ENCODE measurements at places on chromosomes 1 and 21.

GRCh38 chr1:226061841-226062557, 517 bp upstream of the H3-3A start:
- peak; percentile 46 for DNase-seq

GRCh38 chr21:36021251-36021837, 39.0 kb downstream of the SETD4 start:
- DNase-seq: no peak

DNA sequence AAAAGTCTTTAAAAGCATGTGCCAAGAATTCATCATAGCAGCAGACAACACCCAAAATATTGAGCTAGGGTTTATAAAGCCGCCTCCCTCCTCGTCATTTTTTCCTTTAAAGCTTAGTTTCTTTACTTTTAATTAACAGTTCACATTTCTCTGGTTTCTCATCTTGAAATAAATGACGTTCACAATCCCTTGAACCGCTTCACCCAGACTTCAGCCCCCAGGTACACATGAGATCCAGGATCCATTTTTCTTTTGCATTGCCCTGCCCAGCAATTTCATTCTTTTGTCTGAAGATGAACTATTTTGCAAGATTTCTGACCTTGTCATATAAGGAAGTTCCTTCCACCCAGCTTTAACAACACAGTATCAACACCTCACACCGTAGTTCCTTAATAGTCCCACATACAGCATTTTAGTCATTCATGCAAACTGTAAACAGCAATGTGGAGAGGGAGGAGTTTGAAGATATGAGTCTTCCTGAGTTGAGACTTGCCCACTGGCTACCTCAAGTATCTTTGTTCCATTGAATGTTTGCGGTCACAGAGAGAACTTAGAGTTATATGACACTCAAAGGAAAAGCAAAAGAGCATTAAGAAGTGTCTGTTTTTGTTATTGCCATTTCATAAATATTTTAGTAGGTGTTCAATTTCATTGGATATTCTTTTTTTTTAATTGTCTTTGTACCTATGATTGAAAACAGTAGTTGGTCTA, 35.3 kb upstream of the CACYBP start:
- peak; percentile 90 for DNase-seq

DNA sequence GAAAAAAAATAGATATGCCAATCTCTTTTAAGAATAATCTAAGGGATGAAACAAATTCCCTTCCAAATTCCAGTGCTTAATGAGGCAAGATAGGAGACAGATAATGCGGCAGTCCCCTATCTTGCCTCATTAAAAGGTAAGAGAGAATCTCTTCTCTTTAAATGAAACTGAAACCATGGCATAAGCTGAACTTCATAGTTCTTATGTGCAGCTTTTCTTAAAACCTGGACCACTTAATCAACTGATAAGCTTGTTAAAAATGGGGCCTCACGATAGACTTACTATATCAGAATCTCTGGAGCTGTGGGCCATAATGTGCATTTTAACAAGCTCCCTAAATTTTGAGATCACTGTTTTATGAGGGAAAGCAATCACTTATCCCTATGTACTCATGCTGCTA, 79.2 kb downstream of the NIBAN1 start:
- DNase-seq: no peak

- no peak for DNase-seq
Observed at GRCh38 chr1:68812333-68812732, 315.5 kb upstream of the DEPDC1 start.

- no peak for DNase-seq
Observed at GRCh38 chr1:54188291-54188690, 11.5 kb downstream of the CYB5RL start.

DNA sequence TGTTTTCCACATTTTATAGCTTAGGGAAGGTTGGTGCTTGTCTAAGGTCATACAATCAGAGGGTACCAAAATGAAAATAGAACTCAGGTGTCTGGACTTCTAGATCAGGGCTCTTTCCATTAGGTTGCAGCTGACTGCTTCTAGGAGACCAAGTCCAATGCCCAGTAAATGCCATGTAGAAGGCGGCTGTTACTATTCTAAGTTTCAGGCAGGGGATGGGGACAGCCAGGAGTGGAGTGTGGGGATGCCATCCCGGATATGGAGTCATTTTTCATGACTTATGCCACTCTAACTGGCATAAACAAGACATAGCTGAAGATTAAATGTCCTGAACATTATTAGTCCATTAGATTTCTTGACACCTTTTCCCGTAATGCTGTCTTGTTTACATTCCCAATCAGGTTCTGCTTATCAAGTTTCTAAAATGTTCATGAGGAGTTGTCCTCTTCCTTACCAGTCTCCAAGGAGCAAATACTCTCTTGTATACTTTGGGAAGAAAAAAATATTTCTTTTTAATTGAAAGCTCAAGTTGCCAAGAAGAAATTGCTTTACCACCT, 31.5 kb downstream of the XCL1 start:
- no peak for DNase-seq

GRCh38 chr1:100835866-100836842, 58.5 kb downstream of the EXTL2 start:
- DNase-seq: no peak

GRCh38 chr1:222547944-222548671, at the start of gene HHIPL2:
HHIPL2 (minus strand) TSS chr1:222548104; CDS start chr1:222548044, 60 bp downstream.
- DNase-seq: no peak

DNA sequence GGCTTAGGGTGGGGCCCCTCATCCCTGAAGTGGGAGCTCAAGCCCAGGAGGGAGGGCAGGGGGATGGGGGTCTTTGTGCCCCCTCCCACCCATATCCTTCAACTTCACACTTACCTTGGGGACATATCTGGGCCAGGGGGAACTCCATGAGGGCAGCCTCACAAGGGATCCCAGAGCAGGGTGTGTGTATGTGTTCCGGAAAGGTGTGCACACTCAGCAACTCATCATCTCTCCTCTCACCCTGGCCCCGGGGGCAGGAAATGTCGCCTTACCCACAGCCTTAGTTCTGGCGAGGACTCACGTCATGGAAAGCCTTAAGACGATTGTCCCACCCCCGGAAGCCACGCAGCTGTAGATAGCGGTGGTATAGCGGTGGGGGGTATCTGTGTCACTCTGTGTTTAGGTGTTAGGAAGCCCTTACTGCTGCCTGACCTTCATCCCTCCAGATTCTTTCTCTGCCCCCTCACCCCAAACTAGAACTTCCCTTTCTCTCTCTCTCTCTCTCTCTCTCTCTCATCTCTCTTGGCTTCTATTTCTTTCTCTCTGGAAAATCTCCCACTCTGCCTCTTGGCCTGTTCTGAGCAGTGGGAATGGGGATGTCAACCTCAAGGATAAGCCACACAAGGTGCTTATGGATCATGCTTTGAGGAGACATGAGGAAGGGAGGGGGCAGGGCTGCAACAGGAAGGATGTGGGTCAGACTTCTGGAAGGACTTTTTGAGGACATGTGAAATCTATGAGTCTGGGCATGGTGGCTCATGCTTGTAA, at the start of gene SH2D2A:
Gene SH2D2A (minus strand): TSS at position 288 of the 768 bp plus-strand sequence. CDS start 140 bp downstream, at position 148.
- DNase-seq: peak; percentile 99

- no peak for DNase-seq
Observed at GRCh38 chr1:2145946-2146835, 48.4 kb downstream of the FAAP20 start.

DNA sequence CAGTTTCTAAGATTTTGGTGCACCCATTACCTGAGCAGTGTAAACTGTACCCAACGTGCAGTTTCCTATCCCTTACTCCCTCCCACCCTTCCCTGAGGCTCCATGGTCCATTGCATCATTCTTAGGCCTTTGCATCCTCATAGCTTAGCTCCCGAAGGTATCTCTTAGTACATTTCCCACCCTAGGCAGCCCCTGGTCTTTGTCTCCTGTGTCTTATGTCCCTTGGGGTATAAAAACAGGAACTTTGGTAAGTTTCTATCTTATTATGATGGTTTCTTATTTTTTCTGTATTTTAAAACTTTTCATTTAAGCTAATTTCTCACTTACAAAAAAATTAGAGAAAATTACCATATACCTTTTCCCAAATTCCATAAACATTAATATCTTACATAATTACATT, 78.1 kb downstream of the URB2 start:
- no peak for DNase-seq

DNA sequence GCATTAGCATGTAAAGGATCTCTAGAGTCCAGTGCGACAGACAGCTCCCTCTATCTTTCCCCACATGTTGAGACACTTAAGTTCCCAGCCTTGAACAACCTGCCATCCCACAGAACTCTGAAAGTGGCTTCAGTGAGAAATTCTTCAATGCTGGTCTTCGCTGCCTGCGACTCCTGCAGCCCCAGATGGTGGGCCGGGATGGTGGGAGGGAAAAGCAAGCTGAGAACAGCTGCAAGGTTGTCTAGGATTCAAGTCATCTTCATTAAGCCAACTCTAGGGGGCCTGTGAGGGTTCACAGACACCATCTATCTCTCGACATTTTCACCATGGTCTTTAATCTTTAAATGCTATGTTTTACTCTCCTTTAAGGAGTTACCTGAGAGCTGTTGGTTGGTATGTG, 185.5 kb upstream of the C1orf174 start:
- DNase-seq: no peak

- DNase-seq: no peak
Observed at GRCh38 chr1:193846876-193847604, 660.6 kb upstream of the B3GALT2 start.

GRCh38 chr21:31260790-31261189, 83.3 kb downstream of the TIAM1 start:
- DNase-seq: no peak

- DNase-seq: no peak
Observed at GRCh38 chr21:37849506-37850102, 66.7 kb downstream of the KCNJ6 start.

DNA sequence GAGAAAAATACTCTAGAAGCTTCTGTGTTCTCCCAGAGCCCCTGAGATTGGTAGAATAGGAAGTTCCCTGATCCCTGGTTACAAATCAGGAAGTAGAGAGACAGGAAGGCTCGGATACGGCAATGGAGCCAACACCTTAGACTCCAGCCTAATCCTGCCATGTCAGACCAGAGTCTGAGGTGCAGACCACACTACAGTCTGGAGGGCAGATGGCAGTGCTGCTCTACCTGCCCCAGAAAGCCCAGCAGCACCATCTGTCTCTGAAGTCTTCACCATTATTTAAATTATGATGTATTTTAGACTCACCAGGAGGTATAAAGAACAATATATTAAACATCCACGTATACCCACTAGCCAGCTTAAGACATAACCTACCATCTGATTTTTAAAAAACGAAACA, 93.0 kb downstream of the MTR start:
- no peak for DNase-seq

- no peak for DNase-seq
Observed at GRCh38 chr1:79603843-79604242, 597.3 kb upstream of the ADGRL4 start.

DNA sequence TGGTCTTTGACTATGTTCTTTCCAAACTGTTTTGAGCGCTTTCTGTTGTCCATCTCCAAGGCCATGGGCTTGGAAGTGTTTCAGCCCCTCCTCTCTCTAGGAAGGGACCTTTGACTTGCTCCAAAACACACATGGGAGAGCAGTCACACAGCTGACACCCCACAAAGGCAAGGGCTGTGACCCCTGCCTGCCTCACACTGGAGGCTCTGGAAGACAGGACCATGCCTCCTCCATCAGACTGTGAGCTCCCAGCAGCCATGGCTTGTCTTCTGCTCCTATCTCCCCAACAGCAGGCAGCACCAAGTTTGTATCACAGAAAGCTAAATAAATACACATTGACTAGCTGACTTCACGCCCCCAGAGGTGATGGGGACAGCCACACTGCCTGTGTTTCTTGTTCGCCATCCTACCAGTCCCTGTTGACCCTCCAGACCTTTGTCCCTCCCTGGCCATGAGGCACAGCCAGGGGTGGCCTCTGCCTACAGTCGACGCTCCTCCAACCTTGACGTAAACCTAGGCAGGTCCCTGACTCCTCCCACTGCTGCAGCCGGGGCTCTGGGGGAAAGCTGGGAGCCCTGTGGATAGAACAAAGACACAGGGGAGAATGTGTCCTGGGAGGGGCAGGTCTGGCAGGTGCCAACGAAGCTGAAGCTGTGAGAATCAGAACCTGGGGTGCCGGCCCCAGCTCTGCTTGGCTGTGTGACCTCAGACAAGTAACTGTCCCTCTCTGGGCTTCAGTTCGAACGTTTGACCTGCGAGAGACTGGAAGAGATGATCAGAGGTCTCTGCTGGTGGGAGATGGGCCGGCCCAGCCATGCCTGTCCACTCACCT, 4.8 kb downstream of the PLA2G2F start:
- no peak for DNase-seq

- no peak for DNase-seq
Observed at GRCh38 chr1:201028461-201028889, 5.0 kb upstream of the KIF21B start.

- no peak for DNase-seq
Observed at GRCh38 chr1:58580186-58580585, 3.1 kb upstream of the TACSTD2 start.

DNA sequence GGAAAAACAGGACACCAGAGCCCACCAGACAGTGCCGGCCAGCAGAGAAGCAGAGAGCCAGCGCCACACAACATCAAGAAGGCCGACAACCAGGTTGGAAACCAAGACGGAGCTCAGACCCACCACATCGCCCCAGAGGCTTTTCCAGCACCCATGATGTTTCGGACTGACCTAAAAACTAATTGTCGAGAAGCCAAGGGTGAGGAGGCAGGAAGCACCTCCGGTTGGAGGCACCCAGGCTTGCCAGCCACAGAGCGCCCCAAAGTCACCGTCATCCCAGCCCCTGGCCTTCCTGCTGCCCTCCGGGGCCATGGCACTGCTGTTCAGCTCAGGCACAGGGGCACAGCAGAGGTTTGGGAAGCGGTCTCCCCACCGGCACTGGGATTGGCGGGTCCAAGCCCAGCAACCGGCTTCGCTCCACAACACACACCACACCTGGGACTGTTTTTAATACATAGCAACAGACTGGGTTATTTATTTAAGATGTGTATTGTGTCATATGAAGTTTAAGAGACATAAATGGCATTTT, 67.2 kb downstream of the SLC37A1 start:
- DNase-seq: no peak

DNA sequence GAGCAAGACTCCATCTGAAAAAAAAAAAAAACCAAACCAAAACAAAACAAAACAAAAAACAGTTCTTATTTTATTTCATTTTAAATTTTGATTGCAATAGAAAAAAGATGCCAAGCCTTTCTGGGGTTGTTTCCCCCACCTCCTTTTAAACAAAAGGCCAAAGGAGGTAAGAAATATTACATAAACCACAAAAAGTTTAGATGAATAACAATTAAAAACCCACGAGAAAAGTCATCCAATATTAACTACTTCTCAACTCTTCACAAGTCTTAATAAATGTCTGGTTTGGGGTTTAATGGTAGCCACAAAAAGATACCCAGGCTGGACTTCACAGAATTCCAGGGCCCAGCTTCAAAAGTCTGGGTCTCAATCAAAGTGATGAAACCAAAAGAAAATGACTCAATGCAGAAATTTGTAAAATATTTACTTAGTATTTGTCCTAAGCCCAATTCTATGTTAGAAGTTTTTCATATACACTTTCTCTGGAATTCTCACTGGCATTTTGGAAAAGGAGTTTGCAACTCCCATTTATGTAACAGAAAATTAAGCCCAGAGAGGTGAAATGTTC, 47.0 kb upstream of the SDC3 start:
- DNase-seq: no peak

GRCh38 chr1:199522936-199523335, 504.6 kb upstream of the NR5A2 start:
- DNase-seq: no peak

GRCh38 chr1:195934817-195935553, 673.3 kb downstream of the KCNT2 start:
- no peak for DNase-seq
